ENCODE measurements at places on chromosomes 6 and 20.

DNA sequence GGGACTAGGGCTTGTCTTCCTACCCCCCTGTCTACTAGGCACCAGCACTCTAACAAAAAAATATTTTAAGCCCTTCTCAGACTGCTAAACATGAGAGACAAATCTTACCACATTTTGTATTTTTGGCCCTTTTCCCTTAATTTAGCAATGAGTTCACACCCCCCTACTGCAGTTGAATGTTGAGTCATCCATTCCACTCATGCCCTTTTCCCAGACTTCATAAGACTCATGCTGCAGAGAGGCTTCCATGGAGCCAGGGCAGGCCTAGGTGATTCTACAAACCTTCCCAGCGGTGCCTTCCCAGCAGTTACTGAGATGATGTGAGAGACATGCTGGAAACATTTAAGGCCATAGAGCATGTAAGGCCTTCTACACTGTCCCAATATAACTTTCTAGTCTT lies 53.9 kb downstream of the PXDC1 start:
- DNase-seq = no peak

DNA sequence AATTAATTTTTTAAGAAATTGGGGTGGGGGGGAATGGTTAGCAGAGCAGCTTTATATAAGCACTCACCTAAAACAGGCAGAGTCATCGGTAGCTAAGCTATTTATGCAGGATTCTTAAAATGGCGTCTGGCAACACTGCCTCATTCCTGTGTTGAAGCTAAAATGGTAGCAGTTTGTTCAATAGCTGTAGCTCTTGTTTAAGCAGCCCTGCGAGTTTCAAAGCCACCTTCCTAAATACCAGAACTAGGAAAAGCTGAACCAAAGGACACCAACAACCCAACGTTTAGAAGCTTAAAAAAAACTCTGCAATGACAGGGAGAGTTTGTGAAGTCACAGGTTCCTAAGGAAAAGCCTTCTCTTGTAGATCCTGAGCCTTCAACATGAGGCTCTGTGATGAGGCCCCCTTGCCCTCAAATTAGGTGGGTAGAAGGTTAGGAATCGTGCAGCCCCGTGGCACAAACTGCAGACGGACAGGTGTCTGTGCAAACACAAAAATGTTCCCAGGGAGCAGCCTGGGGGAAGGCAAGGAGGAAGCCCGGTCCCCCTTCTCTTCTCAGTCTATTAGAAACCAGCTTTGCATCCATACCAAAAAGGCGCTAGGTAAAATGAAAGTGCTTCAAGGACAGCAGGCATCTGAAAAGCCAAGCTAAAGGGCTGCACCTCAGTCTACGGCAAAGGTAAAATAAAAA lies 4.7 kb downstream of the ZMYND8 start:
- peak; percentile 65 for DNase-seq

- DNase-seq = no peak
Measured at GRCh38 chr6:144062786-144063185, 32.6 kb downstream of the SF3B5 start.

- no peak for DNase-seq
Measured at GRCh38 chr20:13423472-13424173, 202.5 kb downstream of the ISM1 start.

DNA sequence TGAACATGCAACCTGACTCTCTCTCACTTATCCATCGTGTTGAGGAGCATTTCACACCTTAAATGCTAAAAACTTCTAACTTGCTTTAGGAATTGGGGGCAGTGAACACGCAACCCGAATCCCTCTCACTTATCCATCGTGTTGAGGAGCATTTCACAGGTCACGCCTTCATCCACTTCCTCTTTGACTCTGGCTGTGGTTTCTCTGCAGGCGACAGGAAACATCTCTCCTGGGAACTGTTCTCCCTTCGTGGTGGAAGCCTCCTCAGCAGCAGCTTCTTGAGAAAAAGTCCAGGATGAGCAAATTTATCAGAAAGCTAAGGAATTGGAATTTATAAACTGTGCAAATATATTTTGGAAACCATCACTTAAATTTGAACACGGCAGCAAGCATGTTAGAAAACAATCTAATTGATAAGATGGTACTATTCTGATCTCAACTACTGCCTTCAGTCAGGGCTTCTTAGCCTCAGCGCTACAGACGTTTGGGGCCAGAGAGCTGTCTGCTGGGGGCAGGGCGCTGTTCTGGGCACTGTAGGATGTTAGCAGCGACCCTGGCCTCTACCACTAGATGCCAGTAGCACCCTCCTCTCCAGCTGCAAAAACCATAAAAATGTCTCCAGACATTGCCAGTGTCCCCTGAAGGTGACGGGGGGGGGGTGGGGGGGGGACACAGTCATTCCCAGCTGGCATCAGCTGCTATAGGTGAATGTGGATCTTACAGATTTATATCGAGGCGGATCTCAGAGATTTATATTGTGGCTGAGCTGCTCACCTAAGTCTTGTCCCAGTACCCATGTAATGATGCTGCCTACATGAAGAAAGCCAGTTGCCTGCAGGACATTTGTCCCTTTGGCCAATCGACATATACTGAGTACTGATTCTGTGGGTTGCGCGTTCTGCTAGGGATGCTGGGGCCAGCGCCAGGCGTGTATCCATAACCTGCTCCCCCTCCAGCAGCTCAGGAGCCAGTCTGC lies 26.2 kb downstream of the CTCFL start:
- peak; percentile 18 for DNase-seq

- DNase-seq = no peak
Measured at GRCh38 chr6:45625191-45625664, 247.5 kb upstream of the SUPT3H start.

DNA sequence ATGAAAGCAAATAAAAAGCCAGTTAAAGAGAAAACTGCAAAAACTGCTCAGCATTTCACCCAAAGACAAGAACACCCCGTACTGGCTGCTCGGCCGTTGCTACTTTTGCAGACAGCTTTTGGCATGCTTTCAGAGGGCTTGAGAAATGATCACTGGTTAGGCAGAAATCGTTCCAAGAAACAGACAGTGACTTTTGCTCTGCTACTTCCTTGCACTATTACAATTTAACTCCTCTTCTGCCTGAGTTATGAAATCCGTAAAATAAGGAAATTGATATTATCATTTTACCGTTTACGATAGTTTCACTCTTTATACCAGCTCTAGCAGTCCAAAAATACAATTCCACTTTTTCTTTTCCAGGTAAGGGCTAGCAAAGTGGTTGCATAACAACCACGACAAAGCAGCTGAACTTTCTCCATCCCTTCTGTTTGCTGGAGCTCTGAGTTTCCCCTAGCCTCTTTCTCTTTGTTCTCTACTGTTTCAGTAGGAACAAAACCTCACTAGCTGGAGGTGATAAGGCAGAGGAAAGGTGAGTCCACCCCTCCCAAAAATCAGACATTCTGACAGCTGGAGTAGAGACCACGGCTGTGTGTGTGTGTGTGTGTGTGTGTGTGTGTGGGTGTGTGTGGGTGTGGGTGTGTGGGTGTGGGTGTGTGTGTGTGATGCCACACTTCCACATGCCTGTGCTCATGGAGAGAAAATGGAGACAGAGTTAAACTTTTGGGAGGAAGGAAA lies 191.8 kb upstream of the RREB1 start:
- no peak for DNase-seq

GRCh38 chr6:129120856-129121638 lies 238.1 kb downstream of the LAMA2 start:
- no peak for DNase-seq

GRCh38 chr6:86192123-86192522 lies 549.4 kb upstream of the SYNCRIP start:
- DNase-seq = peak; percentile 0

GRCh38 chr6:14128012-14128411 lies 10.4 kb downstream of the CD83 start:
- no peak for DNase-seq

GRCh38 chr6:39181333-39181732 lies 47.9 kb downstream of the KCNK5 start:
- no peak for DNase-seq

DNA sequence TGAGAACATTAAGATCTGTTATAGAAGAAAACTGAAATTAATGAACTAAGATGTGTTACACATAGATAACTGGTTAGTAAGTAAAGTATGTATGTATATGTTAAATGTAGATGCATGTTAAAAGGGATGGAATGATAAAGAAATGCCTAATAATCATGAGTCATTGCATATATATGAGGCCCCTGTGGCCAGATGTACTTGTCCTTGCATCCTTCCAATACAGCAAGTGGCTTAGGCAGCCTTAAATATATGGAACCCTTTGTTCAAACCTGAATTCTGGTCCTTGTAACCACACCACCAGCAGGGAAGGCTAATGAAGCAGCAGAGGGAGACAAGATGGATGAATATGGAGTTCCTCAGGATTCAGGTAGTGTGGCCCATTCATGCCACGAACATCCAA lies 9.8 kb upstream of the AKAP7 start:
- DNase-seq = no peak

- DNase-seq = no peak
Measured at GRCh38 chr6:140542863-140543262, 1168.4 kb upstream of the CITED2 start.

GRCh38 chr6:30168741-30169140 lies 5.4 kb downstream of the TRIM15 start:
- no peak for DNase-seq

- DNase-seq = peak; percentile 42
Measured at GRCh38 chr6:27772261-27773001, 139.8 kb downstream of the OR2B2 start.

GRCh38 chr20:18005170-18005989 lies 36.6 kb downstream of the MGME1 start:
- no peak for DNase-seq

DNA sequence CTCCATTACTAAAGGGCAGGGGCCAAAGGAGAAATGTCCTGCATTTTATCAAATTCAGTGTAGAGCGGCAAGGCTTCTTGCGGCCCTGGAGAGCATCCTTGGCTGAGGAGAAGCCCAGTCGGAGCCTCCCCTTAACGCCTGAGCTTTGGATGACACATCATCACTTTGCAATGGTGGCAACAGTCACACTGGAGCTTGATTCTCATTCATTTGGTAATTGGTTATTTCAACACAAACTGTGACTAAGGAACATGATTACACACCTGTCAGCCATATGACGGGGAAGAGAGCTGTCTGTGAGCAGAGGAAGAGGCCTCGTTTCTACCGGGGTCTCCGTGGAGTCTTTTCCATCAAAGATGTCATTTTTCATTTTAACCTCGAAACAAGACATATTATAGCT lies 81.4 kb downstream of the SOBP start:
- DNase-seq = no peak

DNA sequence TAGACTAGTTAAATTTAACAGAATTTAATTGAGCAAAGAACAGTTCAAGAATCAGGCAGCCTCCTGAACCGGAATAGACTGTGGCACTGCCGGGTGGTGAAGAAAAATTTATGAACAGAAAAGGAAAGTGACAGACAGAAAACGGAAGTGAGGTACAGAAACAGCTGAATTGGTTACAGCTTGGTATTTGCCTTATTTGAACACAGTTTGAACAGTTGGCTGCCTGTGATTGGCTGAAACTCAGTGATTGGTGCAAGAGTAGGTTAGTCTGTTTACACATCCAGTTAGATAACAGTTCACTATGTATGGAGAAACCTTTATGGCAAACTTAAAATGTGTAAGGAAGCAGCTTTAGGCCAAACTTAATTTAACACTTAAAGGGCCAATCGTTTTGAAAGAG lies 116.0 kb upstream of the CITED2 start:
- DNase-seq = no peak

GRCh38 chr20:51129147-51129776 lies 106.4 kb upstream of the KCNG1 start:
- DNase-seq = no peak

- DNase-seq = no peak
Measured at GRCh38 chr6:11036977-11037430, 7.1 kb downstream of the ELOVL2 start.

DNA sequence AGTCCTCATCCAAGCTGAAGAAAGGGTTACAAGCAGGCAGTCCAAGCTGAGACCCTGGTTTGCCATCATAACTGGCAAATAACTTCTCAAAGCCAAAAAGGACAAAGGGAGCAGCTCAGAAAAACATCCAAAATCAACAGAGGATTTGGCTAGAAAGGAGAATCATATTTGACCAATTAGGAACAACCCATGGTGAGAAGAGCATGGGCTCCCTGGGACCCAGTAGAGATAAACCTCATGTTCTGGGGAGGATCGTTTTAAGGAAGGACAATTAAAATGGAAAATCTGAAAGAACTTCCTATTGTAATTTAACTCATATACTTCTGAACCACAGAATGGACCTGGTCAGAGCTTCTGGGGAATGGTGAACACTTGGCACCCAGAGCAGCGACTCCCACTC lies 71.5 kb downstream of the PRND start:
- DNase-seq = no peak

DNA sequence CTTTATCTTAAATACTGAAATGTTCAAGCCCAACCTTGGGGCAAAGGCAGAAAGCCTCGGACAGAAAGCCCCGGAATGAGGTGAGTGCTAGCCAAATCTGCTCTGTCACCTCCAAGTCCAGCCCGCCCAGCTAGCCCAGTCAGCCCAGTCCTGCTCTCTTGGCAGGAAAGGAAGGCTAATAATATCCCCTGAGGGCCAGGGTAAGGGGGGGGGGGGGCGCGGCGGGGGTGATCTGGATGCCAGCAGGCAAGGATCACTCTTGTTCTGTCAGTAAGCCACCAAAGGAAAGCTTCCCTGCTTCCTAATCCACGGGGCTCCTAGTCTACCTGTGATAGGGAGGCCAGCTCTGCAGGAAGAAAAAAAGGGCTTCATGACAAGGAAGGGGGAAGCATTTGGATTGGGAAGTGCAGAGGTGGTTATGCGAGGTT lies 1.1 kb downstream of the NDRG3 start:
- no peak for DNase-seq

DNA sequence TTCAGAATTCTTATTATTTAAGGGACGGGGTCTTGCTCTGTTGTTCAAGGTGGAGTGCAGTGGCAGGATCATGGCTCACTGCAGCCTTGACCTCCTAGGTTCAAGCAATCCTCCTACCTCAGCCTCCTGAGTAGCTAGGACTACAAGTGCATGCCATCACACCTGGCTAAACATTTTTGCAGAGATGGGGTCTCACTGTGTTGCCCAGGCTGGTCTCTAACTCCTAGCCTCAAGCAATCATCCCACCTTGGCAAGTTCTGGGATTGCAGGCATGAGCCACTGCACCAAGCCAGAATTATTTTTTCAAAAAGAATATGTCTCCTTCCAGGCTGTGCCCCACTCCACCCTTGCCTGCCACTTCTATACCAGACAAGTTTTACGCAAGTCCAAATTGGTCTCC lies 190.1 kb upstream of the SUPT3H start:
- DNase-seq = no peak

GRCh38 chr6:104522533-104522932 lies 337.2 kb downstream of the HACE1 start:
- DNase-seq = no peak
